Activated CD4-positive, CD25-positive, alpha-beta regulatory T cell treated with anti-CD3 and anti-CD28 coated beads, Interleukin-2, amount 50 U/mL, for 72 hours (primary cell): ENCODE measurements at places on chromosomes 12 and 14.

GRCh38 chr14:85921241-85921640 is 391.3 kb downstream of the FLRT2 start:
- no peak for DNase-seq

DNA sequence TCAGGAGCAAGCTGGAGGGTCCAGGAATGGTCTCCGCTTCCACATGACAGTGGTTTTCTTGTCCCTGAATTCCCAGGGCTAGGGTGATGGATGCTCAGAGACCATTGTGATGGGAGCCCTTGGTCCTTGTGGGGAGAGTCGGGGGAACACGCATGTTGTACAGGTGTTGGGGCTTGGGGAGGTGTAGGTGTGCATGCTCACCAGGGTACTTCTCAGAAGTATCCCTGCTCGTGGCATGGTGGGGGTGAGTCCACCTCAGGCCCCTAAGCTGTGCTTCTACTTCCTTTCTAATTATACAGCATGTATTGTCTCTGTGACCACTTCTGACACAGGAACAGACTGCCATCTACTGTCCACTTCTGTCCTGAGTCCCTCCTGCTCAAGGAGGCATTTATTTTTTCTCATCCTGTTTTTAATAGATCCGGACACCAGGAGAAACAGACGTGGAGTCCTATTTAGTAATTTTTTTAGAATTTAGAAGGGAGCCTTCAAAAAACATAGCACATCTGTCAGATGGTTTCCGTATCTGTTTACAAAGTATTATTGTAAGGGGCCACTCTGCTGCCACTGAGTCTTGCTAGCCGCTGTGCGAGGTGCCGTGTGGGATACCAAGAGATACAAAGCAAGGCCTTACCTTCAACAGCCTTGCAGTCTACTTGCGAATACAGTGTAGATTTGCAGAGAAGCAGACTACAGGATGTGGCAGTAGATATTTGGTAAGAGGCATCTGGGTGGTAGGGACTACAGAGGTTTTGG is 10.5 kb downstream of the NTF3 start:
- DNase-seq = no peak

DNA sequence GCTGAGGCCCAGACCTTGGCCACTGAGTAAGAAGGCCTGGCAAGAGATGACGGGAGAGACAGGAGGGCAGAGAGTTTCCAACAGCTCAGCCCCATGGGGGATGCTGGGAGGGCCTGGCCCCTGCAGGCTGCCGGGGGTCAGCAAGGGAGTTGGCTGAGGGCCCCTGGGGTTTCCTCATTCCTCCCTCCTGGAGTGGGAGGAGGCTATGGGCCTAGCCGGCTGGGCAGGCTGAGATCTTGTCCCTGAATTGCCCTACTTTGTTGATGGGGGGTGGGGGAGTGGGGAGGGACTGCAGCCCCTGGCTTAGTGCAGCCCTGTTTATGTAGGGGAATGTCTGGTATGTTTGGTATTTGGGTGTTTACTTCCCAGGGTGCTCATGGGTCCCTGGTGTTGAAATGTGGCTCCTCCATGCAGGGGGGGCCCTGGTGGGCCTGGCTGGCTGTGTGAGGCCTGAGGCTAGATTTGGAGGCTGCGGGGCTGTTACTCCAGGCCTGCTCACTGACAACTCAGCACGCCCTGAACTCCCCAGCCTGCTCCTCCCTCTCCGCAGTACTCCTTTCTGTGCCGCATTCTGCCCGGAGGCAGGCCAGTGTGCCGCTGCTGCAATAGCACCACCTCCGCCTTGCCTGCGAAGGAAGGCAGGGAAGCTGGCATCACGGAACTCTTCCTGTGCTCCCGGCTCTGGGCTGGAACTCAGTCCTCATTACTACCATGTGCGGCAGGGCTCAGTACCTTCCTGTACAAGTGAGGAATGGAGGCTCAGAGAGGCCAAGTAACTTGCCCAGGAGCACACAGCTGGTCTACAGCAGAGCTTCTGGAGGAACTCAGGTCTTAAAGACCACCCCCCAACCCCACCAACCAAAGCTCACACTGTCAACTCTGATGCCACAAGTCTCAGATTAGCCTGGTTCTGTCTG is 25.3 kb downstream of the JDP2 start:
- no peak for DNase-seq

- no peak for DNase-seq
Measured at GRCh38 chr12:121580959-121581685, at the start of gene KDM2B. TSS of gene KDM2B (minus strand) at chr12:121581023. CDS start at chr12:121580911, 112 bp downstream.

GRCh38 chr14:22837114-22837749 is 847 bp downstream of the MMP14 start:
- DNase-seq = no peak

GRCh38 chr12:91249518-91250272 is 67.1 kb upstream of the DCN start:
- no peak for DNase-seq

DNA sequence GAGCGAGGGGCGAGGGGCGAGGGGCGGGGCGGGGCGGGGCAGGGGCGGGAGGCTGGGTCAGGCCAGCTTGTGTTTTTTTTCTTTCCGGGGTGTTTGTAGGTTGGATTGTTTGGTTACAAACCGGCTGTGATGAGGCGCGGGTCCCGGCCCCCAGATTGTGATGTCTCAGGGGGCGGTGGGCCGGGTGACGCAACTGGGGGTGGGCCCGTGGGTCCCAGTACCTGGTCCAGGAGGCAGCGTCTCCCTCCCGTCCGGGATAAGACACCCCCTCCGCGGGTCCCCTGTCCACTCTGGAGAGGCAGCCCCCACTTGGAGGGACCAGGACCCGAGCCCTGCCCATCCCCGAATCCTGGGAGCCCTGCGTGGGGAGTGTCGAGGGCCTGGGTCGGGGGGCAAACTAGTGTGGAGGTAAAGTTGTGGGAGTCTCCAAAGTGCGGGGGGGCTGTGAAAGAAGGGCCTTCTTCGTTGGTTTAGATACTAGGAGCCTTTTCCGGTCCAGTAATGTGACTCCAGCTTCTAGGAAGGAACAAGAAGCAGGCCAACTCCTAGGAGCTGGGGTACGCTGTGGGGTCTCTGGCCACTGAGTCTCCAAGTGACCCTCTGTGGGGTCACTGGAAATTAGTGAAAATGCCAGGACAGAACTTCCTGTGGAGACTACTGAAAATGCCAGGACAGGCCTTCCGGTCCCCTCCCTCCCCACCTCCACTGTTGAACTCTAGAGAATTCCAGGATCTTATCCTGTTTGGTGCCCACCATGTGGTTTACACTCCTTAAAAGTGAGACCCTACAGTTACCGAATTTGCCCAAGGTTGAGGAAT is 579 bp upstream of the CLMN start:
- DNase-seq = no peak

GRCh38 chr12:103442182-103442555 is 53.6 kb downstream of the C12orf42 start:
- DNase-seq = no peak

DNA sequence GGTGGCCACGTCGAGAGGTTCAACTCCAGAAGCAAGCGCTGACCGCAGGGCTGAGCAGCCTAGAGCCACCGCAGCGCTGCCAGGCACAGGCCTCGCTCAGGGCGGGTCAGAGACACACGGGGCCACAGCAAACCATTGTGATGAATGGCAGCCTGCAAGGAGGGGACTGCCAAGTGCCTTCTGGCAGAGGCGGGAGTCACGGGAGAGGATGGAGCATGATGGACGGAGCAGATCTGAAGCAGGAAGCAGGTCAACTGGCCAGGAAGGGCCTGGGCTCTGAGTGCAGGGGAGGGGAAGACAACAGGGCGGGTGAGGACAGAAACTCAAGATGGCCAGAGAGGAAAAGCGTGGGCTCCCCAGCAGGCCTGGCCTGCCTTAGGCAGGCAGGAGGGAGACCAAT is 49.8 kb downstream of the CDC42BPB start:
- no peak for DNase-seq

DNA sequence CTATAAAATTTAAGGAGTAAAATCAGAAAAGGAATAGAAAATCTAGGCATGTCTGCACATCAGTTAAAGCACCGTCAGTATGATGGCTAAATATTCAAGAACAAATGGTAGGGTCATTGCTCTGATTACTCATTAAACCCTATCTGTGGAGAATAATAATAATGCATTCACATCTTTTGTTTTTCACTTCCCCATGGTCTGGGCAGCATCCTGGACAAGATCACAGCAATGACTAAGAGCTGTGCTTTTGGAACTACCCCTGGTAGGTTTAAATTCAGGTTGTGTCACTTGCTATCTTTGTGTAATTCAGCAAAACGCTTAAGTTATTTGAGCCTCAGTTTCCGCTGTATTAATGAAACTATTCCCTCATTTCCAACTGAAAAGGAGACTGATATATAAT is 33.1 kb downstream of the C12orf42 start:
- no peak for DNase-seq

DNA sequence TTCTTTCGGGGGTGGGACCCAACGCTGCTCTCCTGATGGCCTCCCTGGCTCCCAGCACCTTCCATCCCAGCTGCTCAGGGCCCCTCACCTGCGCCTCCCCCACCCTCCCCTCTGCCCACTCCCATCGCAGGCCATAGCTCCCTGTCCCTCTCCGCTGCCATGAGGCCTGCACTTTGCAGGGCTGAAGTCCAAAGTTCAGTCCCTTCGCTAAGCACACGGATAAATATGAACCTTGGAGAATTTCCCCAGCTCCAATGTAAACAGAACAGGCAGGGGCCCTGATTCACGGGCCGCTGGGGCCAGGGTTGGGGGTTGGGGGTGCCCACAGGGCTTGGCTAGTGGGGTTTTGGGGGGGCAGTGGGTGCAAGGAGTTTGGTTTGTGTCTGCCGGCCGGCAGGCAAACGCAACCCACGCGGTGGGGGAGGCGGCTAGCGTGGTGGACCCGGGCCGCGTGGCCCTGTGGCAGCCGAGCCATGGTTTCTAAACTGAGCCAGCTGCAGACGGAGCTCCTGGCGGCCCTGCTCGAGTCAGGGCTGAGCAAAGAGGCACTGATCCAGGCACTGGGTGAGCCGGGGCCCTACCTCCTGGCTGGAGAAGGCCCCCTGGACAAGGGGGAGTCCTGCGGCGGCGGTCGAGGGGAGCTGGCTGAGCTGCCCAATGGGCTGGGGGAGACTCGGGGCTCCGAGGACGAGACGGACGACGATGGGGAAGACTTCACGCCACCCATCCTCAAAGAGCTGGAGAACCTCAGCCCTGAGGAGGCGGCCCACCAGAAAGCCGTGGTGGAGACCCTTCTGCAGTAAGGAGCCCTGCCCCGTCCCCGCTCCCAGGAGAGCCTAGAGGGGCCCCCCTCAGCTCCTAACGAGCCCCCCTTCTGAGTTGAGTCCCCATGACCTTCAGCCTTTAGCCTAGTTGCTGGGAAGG is at the start of gene HNF1A:
TSS of gene HNF1A (plus strand) at position 248 of the 924 bp plus-strand sequence. CDS start at position 474, 226 bp downstream.
- DNase-seq = no peak

- DNase-seq = peak; percentile 87
Measured at GRCh38 chr14:51979088-51979709, 10.1 kb upstream of the RTRAF start.

DNA sequence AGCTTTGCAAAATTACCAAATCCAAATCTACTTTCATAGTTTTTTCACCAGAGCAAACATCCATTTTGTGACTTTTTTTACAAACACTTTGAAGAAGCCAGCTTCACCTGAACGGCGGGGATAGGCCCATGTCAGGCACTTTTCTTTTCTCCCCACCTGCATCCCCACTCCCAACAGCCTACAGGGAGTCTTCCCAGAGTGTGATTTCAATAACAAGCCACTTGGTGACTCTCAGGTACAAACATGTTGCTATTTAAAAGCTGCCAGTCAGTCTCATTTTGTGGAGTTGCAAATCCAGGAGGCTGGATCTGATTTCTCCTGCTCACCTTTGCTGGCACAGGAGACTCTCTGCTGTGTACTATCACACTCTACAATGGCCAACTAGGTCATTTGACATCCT is 285.5 kb downstream of the KCNH5 start:
- no peak for DNase-seq

- DNase-seq = no peak
Measured at GRCh38 chr14:50397390-50398188, 908 bp upstream of the CDKL1 start.
